HS-5 (cell line): ENCODE measurements at places on chromosomes 13 and 19.

- peak; percentile 62 for DNase-seq
Measured at GRCh38 chr19:12095111-12095790, 30.7 kb downstream of the ZNF844 start.

- no peak for DNase-seq
Measured at GRCh38 chr13:45604892-45605291, 10.6 kb downstream of the ERICH6B start.

GRCh38 chr13:20671789-20672188, 31.7 kb upstream of the IL17D start:
- DNase-seq, result no peak

DNA sequence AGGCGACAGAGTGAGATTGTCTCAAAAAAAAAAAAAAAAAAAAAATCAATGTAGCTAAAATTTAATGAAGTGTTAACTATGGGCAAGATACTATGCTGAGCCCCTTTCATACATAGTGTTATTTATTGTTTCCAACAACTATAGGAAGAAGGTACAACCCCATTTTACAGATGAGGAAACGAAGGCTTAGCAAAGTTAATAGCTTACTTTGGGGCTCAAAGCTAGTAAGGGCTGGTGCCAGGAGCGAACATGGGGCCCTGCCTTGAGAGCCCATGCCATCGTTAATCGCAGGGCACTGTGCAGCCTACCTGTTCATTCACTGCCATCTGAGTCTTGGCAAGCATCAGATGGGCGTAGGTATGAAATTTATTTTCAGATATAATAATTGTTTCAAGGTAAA, 1.9 kb upstream of the FRY start:
- DNase-seq, result no peak

DNA sequence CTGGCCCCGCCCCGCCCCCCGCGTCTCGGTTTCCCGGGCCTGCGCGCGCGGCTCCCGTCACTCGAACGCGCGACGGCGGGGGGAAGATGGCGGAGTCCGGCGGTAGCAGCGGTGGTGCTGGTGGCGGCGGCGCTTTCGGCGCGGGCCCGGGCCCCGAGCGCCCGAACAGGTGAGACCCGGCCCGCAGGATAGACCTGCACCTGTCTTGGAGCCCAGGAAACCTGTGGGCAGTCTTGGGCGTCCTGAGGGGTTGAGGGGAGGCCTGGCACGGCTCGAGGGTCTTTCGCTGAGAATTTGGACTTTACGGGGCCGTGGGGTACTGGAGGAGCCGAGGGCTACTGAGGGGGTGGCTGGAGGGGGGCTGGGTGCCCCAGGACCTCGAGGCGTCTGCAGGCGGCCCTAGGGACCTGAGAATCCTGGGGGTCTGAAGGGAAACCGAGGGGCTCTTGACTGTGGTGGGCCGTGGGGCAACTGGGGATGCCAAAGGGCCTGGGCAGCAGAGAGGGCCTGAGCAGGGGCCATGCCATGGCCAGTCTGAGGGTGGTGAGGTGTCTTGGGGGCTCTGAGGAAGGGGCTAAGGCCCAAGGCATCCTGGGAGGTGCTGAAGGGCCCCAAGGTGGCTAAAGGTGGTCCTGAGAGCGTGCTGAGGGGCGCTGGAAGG, at the start of gene KLHL26:
Gene KLHL26 (plus strand): TSS at position 60 of the 661 bp plus-strand sequence. CDS start 27 bp downstream, at position 87.
- no peak for DNase-seq

DNA sequence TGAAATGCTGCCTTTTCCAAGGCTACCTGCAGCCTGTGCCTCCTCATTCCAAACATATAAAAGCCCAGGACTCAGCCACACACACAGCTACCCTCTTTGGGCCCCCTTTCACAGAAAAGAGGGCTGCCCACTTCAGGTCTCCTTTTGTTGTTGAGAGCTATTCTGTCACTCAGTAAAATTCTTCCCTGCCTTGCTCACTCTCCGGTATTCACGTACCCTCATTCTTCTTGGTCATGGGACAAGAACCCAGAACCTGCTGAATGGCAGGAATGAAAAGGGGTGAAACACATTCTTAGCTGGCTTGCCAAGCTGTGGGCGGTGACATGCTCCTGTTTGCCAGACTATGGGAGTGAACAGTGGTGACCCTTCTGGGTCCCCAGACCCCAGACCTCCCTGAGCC, 338.0 kb upstream of the ATXN8OS start:
- DNase-seq, result no peak

GRCh38 chr13:104460554-104460953, 1394.3 kb upstream of the SLC10A2 start:
- peak; percentile 4 for DNase-seq

DNA sequence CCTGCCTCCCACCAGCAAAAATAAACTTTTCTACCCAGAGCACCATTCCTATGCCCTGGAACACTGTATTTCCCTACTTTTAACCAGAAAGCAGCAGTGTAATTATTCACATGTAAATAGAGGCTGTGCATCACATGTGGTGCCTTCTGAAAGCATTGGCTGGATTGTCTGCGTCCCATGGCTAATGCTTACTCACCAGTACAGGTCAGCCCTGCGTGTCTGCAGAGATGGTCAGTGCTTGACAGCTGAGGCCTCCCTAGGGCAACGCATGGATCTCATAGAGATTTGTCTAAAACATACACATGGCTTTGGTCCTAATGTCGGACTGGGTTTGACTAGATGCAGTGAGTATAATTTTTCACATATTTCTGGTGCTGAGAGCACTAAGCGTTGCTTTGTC, 64.2 kb downstream of the DPY19L3 start:
- DNase-seq, result no peak

DNA sequence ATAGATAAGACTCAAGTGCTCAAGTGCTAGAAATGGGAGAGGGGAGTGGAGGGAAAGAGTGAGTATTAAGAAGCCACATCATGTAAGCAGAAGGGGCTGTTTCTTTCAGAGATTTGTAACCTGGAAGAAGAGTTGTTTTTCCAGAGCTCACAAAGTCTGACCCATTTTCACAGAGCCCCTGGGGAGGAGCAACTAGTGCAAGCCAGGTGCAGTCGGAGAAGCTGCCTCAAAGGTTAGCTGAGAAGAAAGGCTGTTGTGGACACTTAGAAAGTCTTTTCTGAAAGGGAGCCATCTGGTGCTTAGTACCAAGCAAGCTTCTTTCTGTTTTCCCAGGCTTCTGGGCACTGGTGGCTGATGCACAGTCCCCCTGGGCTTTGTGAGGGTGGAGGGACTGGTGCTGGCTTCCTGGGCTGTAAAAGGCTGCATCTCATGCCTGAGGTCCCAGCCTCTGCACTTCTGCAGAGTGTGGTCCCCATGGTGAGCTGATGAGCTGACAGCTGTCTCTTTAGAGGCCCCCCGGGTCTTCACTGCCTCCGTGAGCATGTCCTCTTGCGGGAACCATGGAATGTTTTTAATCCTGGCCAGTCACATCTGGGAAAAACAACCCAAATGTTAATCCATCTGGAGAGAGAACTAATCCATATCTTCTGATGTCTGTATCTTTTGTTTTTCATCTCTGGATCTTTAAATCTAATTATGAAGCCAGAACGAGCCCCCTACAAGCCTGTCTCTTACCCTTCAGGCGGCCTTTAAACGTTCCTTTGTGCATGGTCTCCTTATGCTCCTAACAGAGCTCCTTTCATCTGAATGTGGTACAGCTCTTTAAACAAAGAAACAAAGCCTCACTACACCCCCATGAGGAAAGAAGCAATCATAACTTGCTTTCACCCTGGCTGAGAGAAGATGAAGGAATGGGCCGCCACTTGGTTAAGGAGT, 40.2 kb downstream of the OLFM4 start:
- no peak for DNase-seq

DNA sequence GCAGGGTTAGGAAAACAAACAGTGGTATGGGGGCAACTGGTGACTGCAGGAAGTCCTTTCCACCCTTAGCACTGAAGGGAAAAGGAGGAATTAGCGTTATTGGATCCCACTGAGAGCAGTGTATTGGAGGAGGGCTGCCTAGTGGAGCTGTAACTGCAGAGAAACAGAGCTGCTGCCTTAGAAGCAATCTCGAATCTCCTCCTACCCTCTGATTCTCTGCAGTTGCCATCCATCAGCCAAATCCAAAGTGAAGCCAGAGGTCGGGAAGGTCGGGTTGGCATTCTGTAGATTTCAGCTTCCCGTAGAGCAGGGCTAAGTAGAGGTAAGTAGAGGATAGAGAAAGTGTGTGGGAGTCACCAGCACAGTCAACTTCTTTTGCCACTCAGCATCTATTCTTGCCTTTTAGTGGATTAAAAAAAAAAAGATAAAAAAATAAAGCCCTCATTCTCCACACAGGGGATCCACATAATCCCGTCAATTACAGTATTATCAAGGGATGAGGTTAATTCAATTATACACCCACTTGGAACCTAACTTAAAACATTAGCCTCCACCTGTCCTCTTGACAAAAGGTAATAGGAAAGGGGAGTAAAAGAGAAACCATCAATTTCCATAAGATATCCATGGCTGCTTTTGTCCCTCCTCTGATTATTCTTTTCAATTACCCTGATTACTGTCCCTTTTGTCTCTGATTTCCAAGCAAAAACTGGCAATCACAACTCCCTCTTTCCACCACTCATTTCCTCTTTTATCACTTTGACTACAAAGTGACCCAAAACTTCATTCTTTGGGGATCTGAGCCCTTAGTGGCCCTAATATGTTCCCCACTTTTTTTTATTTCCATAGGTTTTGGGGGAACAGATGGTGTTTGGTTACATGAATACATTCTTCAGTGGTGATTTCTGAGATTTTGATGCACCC, 234.7 kb downstream of the RBM26 start:
- no peak for DNase-seq

GRCh38 chr13:37453246-37453645, 145.3 kb downstream of the POSTN start:
- DNase-seq, result no peak

GRCh38 chr13:69721631-69722030, 386.0 kb upstream of the ATXN8OS start:
- no peak for DNase-seq

GRCh38 chr13:42380420-42381164, 108.6 kb downstream of the AKAP11 start:
- DNase-seq, result no peak

- no peak for DNase-seq
Measured at GRCh38 chr19:11872624-11873023, 15.0 kb upstream of the ZNF69 start.

DNA sequence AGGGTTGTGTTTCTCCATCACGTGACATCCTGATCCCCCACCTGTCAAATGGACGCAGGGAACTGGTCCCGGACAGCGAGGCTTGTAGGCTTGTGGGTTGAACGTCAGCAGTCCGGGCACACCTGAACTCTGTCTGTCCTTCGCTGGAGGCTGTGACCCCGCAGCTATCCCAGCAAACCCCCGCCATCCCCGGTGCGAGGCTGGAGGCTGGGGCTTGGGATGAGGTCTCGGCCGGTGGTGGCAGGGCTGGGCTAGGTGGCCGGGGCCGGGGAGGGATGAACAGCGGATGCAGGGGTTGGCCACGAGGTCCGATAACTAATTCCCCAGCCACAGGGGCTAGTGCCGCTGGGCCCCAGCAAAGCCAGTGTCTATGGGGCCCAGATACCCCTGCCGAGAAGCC, 8.8 kb downstream of the LSM7 start:
- no peak for DNase-seq
